ENCODE measurements at places on chromosomes 4 and X. TPM values are rescaled to one million over a fixed set of nuclear protein-coding genes. Genes with fewer than 3 reads are reported as not detected.

- H3K36me3 ChIP-seq, result no peaks in the 10 kb centered on the region
- peaks cover 18% of the 10 kb centered on the region for H3K4me1 ChIP-seq
- H3K27ac ChIP-seq, result peak overlapping the region; percentile 88
- DNase-seq, result no peak
Measured at GRCh38 chr4:140098455-140099160, 55.4 kb downstream of the MAML3 start.

DNA sequence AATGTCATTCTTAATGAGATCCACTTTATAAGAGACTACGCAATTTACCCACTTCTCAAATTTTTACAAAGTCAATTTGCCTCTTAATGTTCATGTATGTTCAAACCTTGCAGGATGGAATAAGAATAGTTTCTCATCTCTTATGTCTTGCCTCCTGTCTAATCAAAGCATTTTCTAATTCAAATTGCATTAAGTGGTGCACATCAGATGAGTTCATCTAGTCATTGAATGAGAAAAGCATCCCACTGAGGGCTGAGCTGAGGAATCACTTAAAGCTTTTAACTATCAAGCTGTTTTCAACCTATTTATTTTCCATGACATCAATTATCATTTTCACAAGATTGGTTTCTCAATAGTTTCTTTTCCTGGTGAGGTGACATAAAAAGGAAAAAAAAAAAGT lies 1964.0 kb downstream of the PCDH7 start:
- H3K27ac ChIP-seq, result no peak overlapping the region
- H3K27me3 ChIP-seq, result no peaks in the 10 kb centered on the region
- no peak for DNase-seq
- H3K4me1 ChIP-seq, result no peaks in the 10 kb centered on the region

The IQCM gene
- total RNA-seq, result not detected

DNA sequence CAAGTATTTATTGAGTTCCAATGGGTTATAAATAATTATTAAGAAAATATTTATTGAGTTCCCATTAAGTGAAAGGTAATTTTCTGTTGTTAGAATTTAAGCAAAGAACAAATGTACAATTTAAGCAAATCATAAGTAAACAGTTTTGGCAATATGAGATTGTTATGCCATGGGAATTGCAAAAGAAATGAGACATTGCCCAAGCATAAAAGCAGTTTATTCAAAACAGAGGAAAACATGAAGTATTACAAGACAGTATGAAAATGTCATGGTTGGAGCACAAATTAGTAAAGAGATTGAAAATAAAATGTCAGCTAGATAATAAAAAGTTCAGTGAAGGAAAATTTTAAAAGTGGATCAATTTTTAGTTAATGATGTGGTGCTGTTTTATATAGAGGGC lies 706.1 kb upstream of the EPHA5 start:
- no peak for DNase-seq
- H3K36me3 ChIP-seq, result peaks cover 4% of the 10 kb centered on the region
- H3K4me1 ChIP-seq, result no peaks in the 10 kb centered on the region
- no peak overlapping the region for H3K4me3 ChIP-seq
- no peaks in the 10 kb centered on the region for H3K27me3 ChIP-seq

The VCX2 gene
- total RNA-seq, result not detected

DNA sequence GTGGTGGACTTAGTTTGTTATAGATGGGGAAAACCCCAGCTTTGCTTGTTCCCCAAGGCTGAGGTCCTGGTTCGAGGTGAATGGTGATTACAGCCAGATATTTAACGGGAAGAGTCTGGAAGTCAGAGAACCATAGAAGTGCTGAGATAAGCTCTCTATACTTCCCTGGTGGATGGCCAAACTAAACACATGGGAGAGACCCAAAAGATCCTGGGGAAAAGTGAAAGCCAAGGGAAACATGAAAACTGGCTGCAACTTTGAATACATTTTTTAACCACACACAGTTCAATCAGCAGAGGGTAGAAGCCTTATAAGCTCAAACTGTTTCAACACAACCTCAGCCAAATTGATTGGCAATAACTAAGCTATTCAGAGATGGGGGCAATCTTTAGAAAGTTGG lies 29.3 kb upstream of the SRPX start:
- peaks cover 21% of the 10 kb centered on the region for H3K27me3 ChIP-seq
- no peaks in the 10 kb centered on the region for H3K4me1 ChIP-seq
- no peaks in the 10 kb centered on the region for H3K36me3 ChIP-seq
- no peak overlapping the region for H3K27ac ChIP-seq
- no peak overlapping the region for H3K4me3 ChIP-seq

- no peaks in the 10 kb centered on the region for H3K4me1 ChIP-seq
- H3K27ac ChIP-seq, result no peak overlapping the region
- no peak for DNase-seq
- no peaks in the 10 kb centered on the region for H3K36me3 ChIP-seq
- no peak overlapping the region for H3K4me3 ChIP-seq
- H3K27me3 ChIP-seq, result no peaks in the 10 kb centered on the region
Measured at GRCh38 chr4:42895452-42895851, 2.9 kb downstream of the GRXCR1 start.

DNA sequence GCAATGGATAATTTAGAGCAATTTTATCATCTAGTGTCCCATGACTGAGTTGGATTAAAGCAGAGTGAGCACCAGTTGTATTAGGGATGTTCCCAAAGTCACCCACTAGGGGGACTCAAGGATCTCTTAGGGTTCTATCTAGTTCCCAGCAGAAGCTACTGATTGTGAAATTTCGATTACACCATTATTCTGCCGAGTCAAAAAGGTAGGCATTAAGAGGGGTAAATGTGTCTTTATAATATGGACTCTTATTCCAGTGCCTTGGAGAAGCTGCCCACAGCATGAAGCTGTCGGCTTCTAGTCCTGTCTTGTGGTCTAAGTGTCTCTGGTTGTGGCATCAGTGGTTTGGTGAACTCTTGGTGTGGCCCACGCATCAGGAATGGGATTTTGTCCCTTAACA lies 53.3 kb downstream of the RGS12 start:
- no peaks in the 10 kb centered on the region for H3K4me1 ChIP-seq
- no peak overlapping the region for H3K4me3 ChIP-seq
- DNase-seq, result peak; percentile 55
- H3K27ac ChIP-seq, result no peak overlapping the region
- H3K27me3 ChIP-seq, result no peaks in the 10 kb centered on the region
- no peaks in the 10 kb centered on the region for H3K36me3 ChIP-seq

- H3K27me3 ChIP-seq, result no peaks in the 10 kb centered on the region
- no peak overlapping the region for H3K4me3 ChIP-seq
- H3K4me1 ChIP-seq, result no peaks in the 10 kb centered on the region
- H3K36me3 ChIP-seq, result no peaks in the 10 kb centered on the region
- H3K27ac ChIP-seq, result no peak overlapping the region
- DNase-seq, result no peak
Measured at GRCh38 chr4:163587867-163588266, 93.4 kb downstream of the TMA16 start.

DNA sequence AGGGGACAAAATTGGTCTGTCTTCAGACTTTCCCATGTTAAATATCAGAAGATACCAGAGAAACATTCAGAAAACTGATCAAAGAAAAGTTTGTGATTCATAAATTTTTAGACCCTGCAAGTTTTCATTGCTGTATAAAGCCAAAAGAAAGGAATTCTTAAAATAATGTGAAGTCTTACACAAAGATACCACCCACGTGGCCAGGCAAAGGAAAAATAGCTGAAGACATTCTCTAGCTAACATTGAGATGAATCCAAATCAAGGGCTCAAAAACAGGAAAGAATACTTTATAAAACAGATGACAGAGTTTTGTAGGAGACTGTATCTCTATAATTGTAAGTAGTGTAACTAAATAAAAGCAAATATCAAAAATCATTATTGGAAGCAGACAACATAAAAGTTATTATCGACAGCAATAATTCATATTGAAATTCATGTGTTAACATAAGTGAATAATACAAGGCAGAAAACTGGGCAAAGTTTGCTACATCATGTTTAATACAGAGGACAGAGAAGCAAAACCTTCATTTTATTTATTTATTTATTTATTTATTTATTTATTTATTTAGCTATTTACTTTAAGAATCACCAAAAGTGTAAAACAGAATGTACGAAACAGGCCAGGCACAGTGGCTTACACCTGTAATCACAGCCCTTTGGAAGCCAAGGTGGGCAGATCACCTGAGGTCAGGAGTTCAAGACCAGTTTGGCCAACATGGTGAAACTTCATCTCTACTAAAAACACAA lies 204.6 kb upstream of the SLIT2 start:
- DNase-seq, result no peak
- H3K4me3 ChIP-seq, result no peak overlapping the region
- H3K27me3 ChIP-seq, result no peaks in the 10 kb centered on the region
- H3K27ac ChIP-seq, result no peak overlapping the region

GRCh38 chr4:106691749-106692148 lies 323.2 kb upstream of the GIMD1 start:
- H3K4me1 ChIP-seq, result no peaks in the 10 kb centered on the region
- no peak overlapping the region for H3K27ac ChIP-seq
- H3K36me3 ChIP-seq, result no peaks in the 10 kb centered on the region

- H3K27ac ChIP-seq, result no peak overlapping the region
- H3K4me3 ChIP-seq, result no peak overlapping the region
- DNase-seq, result peak; percentile 15
Measured at GRCh38 chr4:8834681-8835220, 36.9 kb downstream of the HMX1 start.

The MGARP gene
- total RNA-seq, result 3.8 TPM

GRCh38 chrX:45352611-45353010 lies 151.9 kb upstream of the DIPK2B start:
- H3K36me3 ChIP-seq, result no peaks in the 10 kb centered on the region
- no peaks in the 10 kb centered on the region for H3K4me1 ChIP-seq
- H3K27me3 ChIP-seq, result peaks cover 7% of the 10 kb centered on the region
- DNase-seq, result no peak
- no peak overlapping the region for H3K27ac ChIP-seq

DNA sequence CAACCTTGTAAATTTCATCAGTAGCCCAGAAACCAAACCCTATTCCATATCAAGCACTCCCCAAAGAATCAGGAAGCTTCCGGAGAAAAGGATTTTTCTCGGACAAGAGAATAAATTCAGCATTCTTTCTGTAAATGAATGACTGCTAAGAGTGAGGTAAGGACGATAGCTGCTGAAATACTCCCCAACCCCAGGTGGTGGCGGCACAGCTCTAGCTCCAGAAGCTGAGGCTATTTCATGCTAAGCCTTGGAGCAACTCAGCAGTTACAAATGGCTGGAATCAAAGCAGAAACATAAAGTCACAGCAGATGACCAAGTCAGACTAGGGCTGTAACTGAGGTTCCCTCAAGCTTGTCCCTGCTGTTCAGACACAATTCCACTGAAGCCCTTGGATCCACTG lies 13.9 kb upstream of the PCDH19 start:
- no peak overlapping the region for H3K27ac ChIP-seq
- no peak overlapping the region for H3K4me3 ChIP-seq
- no peak for DNase-seq
- peaks cover 53% of the 10 kb centered on the region for H3K27me3 ChIP-seq
- H3K4me1 ChIP-seq, result no peaks in the 10 kb centered on the region
- no peaks in the 10 kb centered on the region for H3K36me3 ChIP-seq

DNA sequence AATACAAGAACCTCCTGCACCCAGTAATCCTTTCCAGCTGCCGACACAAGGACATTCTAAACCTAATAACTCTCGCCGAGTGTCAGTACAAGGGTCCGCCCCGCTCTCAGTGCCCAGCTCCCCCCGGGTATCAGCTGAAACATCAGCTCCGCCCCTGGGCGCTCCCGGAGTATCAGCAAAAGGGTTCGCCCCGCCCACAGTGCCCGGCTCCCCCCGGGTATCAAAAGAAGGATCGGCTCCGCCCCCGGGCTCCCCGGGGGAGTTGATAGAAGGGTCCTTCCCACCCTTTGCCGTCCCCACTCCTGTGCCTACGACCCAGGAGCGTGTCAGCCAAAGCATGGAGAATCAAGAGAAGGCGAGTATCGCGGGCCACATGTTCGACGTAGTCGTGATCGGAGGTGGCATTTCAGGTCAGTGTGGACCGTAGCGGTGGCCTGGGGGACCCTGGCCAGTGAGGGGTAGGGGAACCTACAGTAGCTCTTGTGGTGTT lies at the start of gene MAOA:
TSS of gene MAOA (plus strand) at position 295 of the 490 bp plus-strand sequence. CDS start at position 338, 43 bp downstream.
- peak within 1 kb of the TSS; percentile 68 for H3K4me3 ChIP-seq
- H3K27me3 ChIP-seq, result peaks cover 21% of the 10 kb centered on the region
- H3K27ac ChIP-seq, result peak within 1 kb of the TSS; percentile 89

The FOXR2 gene
- total RNA-seq, result not detected

DNA sequence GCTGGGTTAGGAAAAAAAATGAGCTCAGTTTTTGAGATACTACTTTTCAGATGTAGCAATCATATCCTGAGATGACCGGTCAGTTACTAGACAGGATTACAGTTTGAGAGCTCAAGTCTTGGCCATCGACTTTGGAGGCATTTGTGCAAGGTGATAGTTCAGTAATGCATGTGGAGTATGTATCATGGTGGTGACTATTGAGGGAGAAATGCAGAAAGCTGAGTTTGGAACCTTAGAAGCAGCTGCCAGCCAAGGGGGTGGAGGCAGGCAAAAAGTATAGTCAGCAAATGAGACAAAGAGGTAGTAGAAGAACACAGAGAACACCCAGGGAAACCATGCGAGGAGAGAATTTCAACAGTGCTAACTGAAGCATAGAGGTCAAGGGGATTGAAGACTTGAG lies 48.7 kb upstream of the SLC4A4 start:
- H3K27ac ChIP-seq, result no peak overlapping the region
- H3K27me3 ChIP-seq, result no peaks in the 10 kb centered on the region
- H3K36me3 ChIP-seq, result no peaks in the 10 kb centered on the region
- H3K4me3 ChIP-seq, result no peak overlapping the region
- no peaks in the 10 kb centered on the region for H3K4me1 ChIP-seq
- no peak for DNase-seq

DNA sequence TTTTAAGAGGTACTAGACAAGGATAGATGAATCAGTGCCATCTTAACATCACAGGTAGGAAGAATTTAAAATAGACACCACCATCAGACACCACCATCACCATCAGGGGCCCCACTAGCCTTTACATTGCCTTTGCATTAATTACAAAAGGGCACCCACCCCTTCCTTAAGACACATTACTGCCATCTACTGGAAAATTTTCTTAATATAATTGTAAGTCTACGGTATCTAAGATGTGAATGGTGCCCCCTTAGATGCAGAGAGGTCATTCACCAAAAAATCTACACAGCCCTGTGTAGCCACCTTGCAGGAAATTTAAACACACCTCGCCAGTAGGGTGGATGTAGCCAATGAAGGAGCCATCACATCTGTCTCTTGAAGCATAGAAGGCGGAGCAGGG lies 184.1 kb downstream of the MID1IP1 start:
- H3K27me3 ChIP-seq, result peaks cover 30% of the 10 kb centered on the region
- DNase-seq, result no peak
- no peak overlapping the region for H3K4me3 ChIP-seq
- no peaks in the 10 kb centered on the region for H3K36me3 ChIP-seq
- no peak overlapping the region for H3K27ac ChIP-seq

The CTAG2 gene
- not detected for total RNA-seq

The CFAP97 gene
- total RNA-seq, result 42.4 TPM
